Effector CD4-positive, alpha-beta T cell (primary cell): ENCODE measurements at places on chromosomes 7 and 10.
A peak's percentile ranks its signal among the peaks of the same experiment; 100 is the strongest.

DNA sequence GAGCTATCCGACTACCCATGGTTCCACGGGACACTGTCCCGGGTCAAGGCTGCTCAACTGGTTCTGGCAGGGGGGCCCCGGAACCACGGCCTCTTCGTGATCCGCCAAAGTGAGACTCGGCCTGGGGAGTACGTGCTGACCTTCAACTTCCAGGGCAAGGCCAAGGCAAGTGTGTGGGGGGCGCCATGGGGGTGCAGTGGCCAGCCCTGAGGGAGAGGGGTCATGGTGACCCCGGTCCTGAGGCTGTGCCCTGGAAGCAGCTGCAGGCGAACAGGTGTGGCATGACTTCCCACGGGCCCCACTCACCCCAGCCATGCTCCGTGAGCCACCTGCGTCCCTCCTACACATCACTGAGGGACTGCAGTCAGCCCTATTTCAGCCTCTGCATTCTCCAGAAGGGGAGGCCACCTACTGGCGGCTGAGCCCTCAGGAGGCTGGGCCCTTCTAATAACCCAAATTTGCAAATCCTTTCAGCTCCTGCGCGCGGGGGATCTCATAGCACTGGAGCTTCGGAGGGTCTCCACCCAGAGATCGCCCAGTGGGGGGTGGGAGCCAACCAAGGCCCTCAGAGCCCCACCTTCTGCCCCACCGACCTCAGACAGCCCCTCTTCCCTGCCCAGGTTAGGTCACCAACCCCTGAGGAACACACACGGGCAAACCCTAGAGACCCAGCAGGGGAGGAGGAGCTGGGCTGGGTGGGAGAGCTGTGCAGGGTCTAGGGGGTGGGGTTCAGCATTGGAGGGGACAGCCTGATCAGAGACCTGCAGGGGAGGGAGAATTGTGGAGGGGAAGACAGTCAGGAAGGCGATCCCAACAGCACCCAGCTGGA is 30.8 kb downstream of the SH2B2 start:
- DNase-seq, result no peak

GRCh38 chr7:131302876-131303707 is 24.6 kb upstream of the MKLN1 start:
- DNase-seq, result no peak

DNA sequence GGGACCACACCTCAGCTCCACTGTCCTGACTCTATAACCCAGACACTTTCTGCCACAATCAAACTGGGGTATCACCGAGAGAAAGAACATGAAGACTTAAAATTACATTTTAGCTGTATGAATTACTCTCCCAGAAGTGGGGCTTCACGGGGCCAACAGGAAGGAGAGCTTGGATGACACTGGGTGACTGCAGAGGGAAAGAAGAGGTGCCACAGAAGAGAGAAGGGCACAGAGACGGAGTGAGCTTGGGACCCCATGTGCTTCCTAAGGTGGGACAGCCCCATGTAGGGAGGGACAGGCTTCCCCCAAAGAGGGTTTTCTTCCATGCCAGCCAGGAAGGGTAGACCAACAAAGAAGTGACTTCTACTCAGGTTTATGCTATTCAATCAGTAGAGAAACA is 162.0 kb upstream of the RHEB start:
- no peak for DNase-seq

DNA sequence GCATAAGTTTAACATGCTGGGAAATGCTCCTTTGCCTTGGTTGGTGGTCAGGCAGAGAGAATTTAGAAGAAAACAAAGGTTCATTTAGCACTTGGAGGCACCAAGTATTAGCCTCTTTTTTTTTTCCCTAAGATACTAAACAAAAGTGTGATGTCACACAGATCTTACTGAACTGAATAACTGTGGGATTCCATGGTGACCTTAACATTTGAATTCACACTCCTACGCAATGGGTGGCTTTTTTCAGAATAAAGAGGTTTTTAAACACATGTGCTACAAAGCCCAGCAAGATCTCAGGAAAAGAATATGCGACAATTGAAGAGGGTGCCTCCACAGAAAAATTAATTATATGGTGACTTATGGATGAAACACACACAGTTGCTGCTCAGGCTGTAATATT is 133.4 kb upstream of the ABCB5 start:
- no peak for DNase-seq

DNA sequence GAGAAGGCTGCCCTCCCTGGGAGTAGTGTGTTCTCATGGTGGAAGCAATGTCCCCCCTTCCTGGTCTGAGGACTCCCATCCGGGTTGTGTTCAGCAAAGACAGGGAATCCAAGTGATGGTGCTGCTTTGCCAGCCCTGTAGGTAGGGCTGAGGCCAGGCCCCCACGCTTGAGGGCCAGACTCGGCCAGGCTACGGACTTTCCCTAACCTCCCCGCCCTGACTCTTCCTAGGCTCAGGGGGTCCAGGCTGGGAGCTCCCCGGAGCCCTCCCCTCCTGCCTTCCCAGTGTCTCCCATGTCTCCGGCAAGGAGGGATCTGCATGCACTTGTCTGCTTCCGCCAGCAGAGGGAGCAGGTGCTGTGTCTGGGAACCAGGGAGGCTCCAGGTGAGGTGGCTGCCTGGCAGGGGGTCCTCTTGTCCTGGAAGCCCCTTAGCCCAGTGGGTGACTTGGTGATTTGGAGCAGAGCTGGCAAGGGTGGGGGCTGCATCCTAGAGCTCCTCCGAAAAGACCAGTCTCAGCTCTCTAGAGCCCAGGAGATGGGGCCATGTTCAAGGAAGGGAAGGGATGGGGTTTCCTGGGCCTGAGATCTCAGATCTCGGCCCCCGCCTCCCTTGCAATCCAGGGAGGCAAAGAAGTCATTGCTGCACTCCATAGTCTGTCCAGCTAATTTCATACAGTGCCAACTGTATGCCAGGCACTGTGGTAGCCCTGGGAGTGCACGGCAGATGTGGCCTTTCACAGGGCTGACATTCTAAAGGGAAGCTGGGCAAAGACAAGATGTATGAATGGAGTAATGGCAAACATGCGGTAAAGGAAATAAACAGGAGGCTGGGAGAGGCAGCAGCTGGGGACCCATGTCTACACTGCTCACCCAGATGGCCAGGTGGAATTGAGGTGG is 20.3 kb upstream of the SFRP5 start:
- peak; percentile 67 for DNase-seq

DNA sequence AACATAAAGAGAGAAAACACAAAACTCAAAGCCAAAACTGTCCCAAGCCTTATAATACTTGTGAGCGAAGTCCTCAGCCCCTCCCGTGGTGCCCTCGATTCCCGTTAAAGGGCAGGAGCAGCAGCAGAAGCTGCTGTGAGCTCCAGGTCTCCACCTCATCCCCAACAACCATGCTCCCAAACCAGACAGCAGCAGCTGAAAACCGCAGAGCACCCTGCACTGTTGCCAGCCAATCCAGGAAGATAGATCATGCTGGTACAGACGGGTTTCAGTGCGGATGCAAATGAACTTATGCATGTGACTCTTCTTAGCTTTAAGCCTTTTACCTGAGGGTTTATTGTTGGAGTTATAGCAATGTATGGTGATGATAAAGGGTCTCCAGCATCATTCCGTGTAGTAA is 97.9 kb downstream of the DNAJB6 start:
- DNase-seq, result no peak

DNA sequence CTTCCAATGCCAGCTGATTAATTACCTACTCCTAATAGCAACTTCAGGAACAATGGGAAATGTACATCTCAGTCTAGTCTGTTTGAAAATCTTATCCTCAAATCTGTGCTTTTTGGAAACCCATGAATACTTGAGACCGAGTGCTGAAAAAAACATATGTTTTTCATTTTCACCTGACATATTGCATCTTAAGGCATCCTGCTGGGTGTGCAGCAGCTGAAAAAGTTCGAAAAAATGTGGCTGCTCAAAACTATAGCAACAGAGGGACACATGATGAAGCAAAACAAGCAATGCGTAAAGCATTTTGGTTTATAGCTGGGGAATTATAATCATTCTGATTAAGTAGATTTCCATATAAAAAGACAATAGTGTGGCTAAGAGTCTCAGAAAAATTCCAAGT is 218.0 kb downstream of the CREB5 start:
- DNase-seq, result no peak

DNA sequence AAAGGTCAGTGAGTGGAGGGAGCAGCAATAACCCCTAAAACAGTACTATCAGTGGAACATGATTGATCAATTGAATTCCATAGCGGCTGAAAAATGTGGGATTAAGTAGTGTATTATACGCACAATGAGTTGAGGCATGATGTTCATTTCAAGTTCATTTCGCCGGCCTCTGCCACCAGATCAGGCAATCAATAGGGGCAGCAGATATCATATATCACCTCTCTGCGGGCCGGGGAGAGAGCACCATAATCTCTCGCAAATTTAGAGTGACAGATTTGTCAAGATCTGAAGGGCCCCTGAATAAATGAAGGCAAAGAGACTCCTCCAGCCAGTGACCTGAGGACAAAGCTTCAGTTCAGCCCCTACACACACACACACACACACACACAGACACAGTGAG is 58.5 kb downstream of the PAX2 start:
- no peak for DNase-seq

- no peak for DNase-seq
Observed at GRCh38 chr10:98030093-98030821, at the start of gene CRTAC1. CRTAC1 (minus strand) TSS chr10:98030621; CDS start chr10:98030472, 149 bp downstream.

- DNase-seq, result no peak
Observed at GRCh38 chr7:11181590-11181989, 207.9 kb downstream of the PHF14 start.

- DNase-seq, result no peak
Observed at GRCh38 chr10:121007264-121007663, 156.1 kb downstream of the WDR11 start.

DNA sequence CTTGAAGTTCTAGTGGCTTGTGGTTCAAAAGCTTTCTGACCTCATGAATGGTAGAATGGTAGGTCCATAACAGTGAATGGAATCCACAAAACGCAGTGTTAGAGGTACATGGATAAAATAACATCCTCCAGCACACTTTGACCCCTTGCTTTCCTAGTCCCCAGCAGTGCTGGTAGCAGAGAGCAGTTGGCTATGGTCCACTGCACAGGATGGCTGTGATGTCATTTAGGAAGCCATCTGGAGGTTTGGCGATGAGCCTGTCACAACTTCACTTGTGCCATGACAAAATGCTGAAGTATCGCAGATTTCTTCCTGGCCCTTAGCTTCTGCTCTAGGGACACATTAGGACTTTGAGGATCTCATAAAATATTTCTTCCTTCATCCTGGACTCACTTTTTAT is 300.0 kb upstream of the FZD8 start:
- DNase-seq, result no peak

DNA sequence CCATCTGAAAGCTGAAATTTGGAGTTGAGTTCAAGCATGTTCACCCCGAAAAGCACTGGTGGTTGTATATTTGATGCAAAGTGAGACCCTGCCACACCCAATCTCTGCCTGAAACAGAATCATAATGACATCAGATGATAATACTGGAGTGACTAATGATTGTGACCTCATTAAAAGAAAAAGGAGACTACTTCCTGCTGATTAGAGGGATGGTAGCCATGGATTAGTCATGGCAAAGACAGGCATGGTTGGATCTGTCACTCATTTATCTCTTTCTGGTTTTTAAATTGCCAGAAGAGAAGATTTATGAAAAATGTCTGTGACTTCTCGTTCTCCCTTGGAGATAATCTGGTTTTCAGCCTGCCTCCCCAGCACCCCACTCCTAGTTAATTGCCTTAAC is 101.2 kb downstream of the BAMBI start:
- DNase-seq, result no peak

DNA sequence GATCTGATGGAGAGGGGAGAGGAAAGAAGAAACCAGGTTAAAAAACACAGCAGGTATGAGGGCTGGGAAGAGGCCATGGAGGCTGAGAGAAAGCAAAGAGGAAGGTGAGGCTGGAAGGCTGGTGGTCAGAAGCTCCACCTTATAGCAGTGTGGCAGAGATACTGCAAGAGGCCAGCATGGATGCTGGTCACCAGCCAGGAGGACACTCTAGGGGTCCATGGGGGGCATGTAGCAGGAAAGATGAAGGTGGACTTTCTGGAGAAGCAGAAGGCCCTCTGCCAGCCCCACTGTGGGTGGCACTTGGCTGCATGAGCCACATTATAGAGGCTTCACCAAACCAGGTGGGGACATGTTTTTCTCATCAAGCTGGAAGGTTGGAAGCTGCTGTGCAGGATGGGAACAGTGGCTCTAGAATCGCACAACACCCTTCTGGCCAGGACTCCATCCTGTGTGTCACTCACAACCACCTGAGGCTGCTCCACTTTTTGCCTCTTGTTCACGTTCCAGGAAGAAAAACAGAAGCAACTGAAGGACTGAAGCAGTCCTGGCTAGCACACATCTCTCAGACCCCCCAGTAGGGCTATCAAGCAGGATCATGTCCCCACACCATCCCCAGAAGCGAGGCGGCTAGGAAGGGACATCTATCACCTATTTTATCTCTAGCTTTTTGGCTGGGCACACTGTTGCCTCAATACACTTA is 587.5 kb upstream of the MGMT start:
- DNase-seq, result no peak

DNA sequence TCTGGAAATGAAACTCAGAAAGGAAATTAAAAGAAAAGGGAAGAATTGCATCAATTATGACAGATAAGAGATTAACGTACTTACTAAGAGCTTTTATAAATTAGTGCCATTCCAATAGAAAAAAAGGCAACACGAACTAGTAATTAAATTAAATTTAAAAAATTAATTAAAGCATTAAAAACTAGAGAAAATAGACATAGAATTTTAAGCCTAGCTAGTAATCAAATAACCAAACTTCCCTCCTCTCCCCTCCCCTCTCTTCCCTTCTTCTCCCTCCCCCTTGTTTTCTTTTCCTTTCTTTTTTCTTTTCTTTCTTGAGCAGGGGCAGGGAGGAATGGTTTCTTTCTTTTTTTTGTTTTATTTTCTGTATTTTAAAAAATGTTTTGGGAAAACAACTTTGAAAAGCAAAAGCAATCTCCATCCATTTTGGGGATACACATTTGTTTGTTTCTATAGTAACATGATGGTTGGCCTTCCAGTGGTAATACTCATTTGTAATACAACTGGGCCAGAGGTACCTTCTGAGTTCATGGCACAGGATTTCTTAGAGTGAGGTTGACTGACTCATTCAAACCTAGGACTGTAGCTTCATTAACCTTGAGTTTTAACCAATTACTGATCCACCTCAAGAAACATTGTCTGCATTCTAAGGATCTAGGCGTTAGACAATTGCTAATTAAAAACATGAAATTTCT is 132.6 kb downstream of the ST7 start:
- DNase-seq, result no peak

GRCh38 chr7:771234-772004 is 44.3 kb upstream of the PRKAR1B start:
- no peak for DNase-seq
